Ascending aorta (tissue), 2 donors: ENCODE measurements at places on chromosomes 4 and X. TPM values are rescaled to one million over a fixed set of nuclear protein-coding genes. Genes with fewer than 3 reads are reported as not detected.

GRCh38 chr4:70315928-70316327 is 18.9 kb upstream of the CABS1 start:
- no peaks in the 10 kb centered on the region for H3K27me3 ChIP-seq
- H3K4me1 ChIP-seq: no peaks in the 10 kb centered on the region
- DNase-seq: no peak
- no peaks in the 10 kb centered on the region for H3K36me3 ChIP-seq

DNA sequence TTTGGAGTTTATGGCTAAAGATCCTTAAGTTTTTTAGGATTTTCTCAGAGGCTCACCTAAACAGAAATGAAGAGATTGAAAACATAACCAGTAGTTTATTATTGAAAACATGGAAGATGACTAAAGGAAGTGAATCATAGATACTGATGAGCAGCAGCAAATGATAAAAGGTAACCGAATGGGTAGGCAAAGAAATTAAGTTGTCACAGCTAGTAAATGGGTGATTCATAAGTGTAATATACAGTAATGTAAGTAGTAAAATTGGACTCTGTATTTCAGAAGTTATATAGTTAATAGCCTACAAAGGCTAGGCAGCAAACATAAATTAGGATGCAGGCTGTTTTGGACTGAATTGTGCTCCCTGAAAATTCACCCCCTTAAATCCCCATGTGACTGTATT is 59.0 kb upstream of the ADGRA3 start:
- DNase-seq: no peak
- H3K4me1 ChIP-seq: no peaks in the 10 kb centered on the region
- H3K36me3 ChIP-seq: no peaks in the 10 kb centered on the region
- no peak overlapping the region for H3K4me3 ChIP-seq
- no peaks in the 10 kb centered on the region for H3K27me3 ChIP-seq
- no peak overlapping the region for H3K27ac ChIP-seq

GRCh38 chr4:8554555-8555100 is 25.6 kb upstream of the GPR78 start:
- H3K36me3 ChIP-seq: no peaks in the 10 kb centered on the region
- H3K4me3 ChIP-seq: no peak overlapping the region
- no peak for DNase-seq
- no peaks in the 10 kb centered on the region for H3K27me3 ChIP-seq
- H3K27ac ChIP-seq: no peak overlapping the region

Gene HTR2C
- total RNA-seq: not detected

Gene FAM47E
- not detected for total RNA-seq
